ENCODE measurements at places on chromosomes 7 and 10.

GRCh38 chr10:21314906-21315644 lies 210.4 kb downstream of the SKIDA1 start:
- no peak for DNase-seq

- DNase-seq, result no peak
Measured at GRCh38 chr10:88521791-88522190, 61.3 kb downstream of the RNLS start.

GRCh38 chr7:80089366-80089765 lies 45.3 kb upstream of the GNAI1 start:
- no peak for DNase-seq

DNA sequence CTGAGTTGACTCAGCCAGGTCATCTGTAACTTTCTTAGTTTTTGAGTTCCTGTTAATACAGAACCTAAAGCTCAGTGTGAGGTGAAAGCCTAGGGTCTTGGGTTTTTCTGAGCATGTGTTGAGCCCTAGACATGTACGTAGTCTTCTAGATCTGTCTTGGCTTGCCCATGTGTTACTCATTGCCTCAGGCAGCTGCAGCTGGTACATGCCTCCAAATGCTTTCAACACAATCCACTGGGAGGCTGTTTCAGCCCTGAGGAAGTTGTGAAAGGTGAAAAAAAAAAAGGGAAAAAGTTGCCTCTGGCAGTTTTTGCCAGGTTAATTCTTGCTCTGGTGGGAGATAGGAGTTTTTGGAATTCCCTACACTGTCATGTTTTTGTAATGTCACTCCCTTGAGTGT lies 134.6 kb downstream of the RNF216 start:
- no peak for DNase-seq

GRCh38 chr7:47588704-47589225 lies 6.9 kb upstream of the TNS3 start:
- no peak for DNase-seq

DNA sequence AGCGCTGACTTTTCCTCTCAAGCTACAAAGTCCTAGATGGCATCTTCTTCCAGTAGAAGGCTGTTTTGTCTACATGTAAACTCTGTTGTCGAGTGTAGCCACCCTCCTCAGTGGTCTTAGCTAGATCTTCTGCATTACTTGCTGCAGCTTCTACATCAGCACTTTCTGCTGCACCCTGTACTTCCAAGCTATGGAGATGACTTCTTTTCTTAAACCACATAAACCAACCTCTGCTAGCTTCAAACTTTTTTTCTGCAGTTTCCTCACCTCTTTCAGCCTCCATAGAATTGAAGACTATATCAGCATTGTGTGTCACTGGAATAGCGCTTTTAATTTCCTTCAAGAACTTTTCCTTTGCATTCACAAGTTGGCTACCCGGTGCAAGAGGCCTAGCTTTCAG lies 87.8 kb downstream of the LANCL2 start:
- no peak for DNase-seq

GRCh38 chr10:91820144-91820543 lies 21.9 kb downstream of the TNKS2 start:
- DNase-seq, result no peak

DNA sequence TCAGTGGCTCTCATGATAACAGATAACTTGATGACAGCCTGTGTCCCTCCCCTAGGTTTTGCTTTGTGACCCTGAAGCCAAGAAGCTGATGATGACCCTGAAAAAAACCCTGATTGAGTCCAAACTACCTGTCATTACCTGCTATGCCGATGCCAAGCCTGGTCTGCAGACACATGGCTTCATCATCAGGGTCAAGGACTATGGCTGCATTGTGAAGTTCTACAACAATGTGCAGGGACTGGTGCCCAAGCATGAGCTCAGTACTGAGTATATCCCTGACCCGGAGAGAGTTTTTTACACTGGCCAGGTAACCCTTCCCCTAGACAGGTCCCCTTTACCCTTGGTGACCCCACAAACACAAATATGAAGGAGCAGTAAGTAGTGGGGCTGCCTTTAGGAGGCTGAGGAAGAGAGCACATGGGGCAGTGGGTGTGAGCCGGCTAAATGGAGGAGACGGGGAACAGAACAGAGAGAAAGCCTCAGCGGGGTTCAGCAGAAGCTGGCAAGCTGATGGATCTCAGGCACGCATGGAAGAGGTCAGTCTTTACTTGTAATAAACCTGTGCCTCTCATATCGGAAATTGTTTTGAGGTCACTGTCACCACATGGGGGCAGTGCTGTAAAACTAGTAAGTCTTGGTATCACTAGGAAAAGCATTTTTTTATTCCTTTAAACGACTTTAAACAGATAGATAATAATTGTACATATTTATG lies 20.2 kb downstream of the PDCD11 start:
- peak; percentile 75 for DNase-seq

GRCh38 chr7:83738291-83738835 lies 89.4 kb upstream of the SEMA3E start:
- peak; percentile 53 for DNase-seq

GRCh38 chr10:88936656-88937055 lies 15.9 kb downstream of the ACTA2 start:
- no peak for DNase-seq

GRCh38 chr10:122014652-122015248 lies 25.8 kb downstream of the TACC2 start:
- DNase-seq, result no peak

GRCh38 chr7:44646176-44646920 lies 39.9 kb downstream of the OGDH start:
- DNase-seq, result no peak

DNA sequence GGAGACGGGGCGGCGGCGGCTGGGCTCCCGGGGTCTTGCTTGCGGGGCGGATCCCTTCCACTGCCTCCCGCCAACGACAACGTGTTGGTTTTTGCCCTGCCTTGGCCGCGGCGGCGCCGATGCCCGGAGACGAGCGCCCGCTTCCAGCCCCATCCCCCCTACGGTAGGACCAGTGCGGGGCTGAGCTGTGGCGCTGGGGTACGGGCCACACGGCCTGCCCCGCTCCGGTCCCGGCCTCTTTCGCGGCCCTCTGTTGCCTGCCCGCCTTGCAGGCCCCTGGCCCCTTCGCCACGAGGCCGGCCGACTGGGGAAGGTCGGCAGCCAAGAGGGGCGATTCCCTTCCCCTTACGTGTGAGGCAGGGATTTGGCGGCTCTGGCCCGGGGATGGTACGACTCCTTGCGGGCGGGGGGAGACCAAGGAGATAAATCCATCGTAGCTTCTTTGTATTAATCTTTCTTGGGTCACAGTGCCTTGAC lies 488 bp downstream of the EIF4H start:
- no peak for DNase-seq

GRCh38 chr7:144527051-144527471 lies 123.6 kb upstream of the NOBOX start:
- no peak for DNase-seq

DNA sequence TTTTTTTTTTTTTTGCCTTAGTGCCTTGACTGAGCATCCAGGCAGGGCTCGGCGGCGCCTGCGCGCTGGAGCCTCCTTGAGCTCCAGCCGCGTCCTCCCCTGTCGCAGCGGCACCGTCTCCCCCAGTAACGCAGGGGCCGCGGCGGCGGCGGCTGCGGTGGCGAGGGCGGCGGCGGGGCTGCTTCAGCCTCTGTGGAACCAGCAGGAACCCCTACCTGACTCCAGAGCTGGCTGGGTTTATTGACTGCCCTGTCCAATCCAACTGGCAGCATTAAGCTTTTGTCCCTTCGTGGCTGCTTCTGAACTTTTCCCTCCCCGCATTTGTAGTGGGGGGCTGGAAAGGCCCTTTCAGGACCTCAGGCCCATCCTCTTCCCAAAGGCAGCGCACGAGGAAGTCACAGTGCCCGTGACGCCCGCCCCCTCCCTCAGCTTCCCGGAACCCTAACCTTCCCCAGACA lies at the start of gene GPR85:
Gene GPR85, minus strand, starts transcription at position 397 of the 458 bp plus-strand sequence. CDS start 2,106 bp downstream, outside the sequence.
- peak; percentile 41 for DNase-seq

DNA sequence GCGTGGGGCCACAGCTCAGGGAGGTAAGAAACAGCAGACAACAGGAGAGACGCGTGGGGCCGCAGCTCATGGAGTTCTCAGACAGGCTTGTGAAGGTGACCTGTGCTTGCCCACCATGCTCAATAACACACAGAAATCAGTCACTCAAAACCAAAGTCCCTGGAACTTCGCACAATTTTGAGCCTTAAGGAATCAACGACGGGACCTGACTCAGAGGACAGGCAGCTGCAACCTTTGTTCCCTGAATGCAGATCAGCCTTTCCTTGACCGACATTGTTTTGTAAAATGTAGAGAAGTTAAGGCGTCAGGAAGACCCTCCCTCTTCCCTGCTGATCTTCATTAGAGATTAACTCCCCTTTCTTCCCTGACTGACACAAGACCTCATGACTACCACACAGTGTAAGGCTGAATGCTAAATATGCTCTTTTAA lies 8.5 kb upstream of the KNDC1 start:
- no peak for DNase-seq

GRCh38 chr10:112203328-112204076 lies 19.9 kb upstream of the GPAM start:
- no peak for DNase-seq

GRCh38 chr10:99775850-99776249 lies 6.6 kb upstream of the ABCC2 start:
- no peak for DNase-seq

DNA sequence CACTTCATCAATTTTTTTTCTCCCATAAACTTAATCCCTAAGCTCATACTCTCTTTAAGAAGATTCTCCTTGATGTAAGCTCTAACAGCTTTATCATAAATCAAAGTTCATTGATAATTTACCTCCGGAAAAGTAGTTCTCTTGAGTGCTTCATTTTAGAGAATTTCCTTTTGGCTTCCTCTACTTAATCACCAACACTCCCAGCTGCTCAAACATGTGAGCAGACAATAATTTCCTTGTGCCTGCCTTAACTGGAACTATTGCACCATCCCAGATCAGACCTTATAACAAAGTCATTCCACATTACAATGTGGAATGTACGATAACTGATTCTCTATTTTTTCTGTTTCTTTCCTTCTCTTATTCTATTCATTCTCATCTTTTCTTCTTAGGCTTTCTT lies 5.9 kb downstream of the FEZF1 start:
- DNase-seq, result no peak

DNA sequence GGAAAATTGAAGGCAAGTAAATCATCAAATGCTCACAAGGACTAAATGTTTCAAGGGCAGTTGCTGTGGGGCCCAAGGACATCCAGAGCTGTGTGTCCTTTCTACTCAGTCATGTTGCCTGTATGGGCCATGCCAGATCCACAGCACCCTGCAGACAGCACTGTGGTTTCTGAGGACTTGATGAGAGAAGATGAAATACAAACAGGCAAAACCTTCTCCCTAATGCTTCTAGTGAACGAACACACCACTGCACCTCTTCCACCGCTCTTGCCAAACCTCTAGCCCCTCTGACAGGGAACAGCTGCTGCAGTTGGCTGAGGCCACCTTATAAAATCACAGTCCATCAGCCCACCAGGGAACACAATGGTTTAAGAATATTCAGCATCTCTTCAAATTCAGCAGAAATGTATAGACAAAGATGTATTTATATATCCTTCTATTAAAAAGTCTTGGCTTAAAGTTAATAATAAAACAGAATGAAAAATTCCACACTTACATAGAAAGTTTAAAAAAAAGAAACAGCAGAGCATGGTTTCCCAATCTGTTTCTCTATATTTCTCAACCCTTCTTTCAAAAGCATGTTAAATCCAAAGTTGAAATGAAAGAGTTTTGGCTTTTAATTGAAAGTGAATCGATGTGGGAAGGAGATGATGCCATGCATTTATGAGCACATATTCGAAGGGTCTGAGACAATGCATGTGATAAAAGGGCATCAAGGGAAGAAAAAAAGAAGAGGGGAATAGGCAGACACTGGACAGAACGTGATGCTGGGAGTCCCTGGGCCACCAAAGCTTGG lies 14.0 kb downstream of the CYP3A7 start:
- no peak for DNase-seq

DNA sequence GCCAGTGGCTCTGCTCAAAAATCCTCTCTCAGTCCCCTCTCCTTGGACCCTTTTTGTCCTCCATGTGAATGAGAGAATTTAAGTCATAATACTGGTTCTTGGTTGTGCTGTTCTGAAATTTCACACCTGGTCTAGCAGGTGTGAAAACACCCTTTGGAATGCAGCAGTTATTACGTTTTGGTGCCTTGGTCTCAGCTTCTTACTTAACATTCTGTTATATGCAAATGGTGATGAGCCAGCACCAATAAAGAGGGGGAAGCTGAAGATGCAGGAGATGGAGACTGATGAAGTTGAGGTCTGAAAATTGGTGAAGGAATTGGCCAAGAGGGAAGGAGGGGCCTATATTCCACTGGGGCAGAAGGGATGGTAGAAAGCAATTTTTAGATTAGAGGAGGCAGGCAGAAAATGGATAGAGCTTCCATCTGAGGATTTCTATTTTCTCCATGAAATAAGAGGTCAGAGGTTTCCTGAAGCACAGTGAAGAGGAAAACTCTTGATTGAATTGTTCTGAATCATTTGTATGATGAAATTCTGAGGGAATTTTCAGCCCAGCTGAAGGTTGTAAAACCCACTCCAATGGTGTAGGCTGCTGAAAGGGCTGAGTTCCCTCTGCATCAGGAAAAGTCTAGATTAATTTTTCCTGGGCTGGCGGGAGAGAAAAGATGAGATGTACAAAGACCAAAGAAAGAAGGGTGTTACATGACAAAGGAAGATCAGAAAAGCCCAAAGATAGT lies 94.0 kb upstream of the FAM180A start:
- no peak for DNase-seq

GRCh38 chr7:28666154-28666553 lies 253.8 kb downstream of the CREB5 start:
- no peak for DNase-seq

GRCh38 chr10:30783939-30784501 lies 154.5 kb upstream of the LYZL2 start:
- peak; percentile 93 for DNase-seq

DNA sequence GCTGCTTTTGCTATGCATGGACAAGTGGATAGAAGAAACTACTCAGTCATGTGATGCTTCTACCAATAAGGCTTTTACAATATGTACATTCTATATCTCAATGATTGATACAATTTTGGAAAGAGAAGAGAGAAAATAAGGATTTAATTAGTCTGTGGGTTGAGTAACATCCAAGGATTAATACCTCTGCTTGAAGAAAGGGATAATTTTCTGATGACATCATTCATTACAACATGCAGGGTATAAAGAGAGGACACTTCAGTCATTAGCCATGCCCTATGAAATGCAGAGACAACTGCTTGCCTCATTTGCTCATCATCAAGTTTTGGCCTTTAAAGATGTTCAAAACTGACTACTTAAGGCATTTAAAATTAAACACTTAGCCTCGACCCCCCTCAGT lies 237.3 kb downstream of the AHR start:
- no peak for DNase-seq

- DNase-seq, result no peak
Measured at GRCh38 chr10:27744802-27745731, 552 bp downstream of the MKX start.

DNA sequence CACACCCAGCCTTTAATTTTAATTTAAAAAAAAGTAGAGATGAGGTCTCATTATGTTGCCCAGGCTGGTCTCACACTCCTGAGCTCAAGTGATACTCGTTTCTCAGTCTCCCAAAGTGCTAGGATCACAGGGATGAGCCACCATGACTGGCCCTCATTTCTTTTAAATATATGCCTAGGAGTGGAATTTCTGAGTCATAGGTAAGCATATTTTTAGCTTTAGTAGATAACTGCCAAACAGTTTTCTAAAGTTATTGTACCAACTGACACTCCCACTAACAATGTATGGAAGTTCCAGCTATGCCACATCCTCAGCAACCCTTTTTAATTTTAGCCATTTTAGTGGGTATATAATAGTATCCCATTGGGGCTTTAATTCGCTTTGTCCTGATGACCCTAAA lies 13.8 kb upstream of the PPIF start:
- no peak for DNase-seq

- no peak for DNase-seq
Measured at GRCh38 chr7:85512790-85513189, 325.9 kb upstream of the SEMA3D start.

Measured in pons (tissue), 1 donor.